MV-4-11 (cell line): ENCODE measurements at places on chromosomes 7 and 10.

- DNase-seq = no peak
Measured at GRCh38 chr7:36583318-36583717, 141.0 kb downstream of the AOAH start.

DNA sequence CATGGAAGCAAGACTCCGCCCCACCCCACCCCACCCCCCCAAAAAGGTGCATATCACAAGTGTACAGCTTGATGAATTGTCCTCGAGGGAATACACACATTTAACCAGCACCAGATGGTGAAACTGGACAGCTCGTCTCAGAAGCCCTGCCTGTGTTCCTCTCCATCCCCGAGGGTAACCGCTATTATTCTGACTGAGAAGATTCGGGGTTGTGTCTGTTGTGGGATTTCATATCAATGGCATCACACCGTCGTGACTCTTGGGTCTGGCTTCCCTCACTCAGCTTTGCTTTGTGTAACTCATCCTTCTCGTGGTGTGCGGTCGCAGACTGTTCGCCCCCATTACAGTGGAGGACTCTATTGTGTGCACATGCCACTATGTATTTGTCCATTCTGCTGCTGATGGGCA, 18.9 kb downstream of the PODXL start:
- no peak for DNase-seq

GRCh38 chr7:6268907-6269306, 3.5 kb downstream of the CYTH3 start:
- DNase-seq = no peak

GRCh38 chr10:132097609-132098377, 32.0 kb downstream of the JAKMIP3 start:
- no peak for DNase-seq
